ENCODE measurements at places on chromosomes 16 and 17.

- ATAC-seq = peak; percentile 90
Observed at GRCh38 chr16:86609115-86609514, 30.8 kb downstream of the FOXL1 start.

DNA sequence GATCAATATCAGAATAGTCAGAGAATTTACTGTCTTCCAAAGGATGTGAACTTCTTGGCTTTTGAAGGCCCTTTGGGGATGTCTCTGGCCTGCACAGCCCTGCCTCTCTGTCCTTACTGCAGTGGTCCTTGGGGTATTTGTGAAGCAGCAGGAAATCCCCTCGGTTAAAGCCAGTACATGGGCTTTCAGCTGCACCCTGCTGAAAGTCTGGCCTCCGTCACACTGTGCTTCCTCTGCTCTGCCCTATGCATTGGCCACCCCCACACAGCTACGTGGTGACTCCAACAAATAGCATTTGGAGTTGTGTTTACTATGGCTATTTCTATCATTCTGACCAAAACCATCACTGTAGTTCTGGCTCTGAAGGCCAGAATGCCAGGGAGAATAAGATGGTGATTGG, 21.2 kb downstream of the SYCE1L start:
- no peak for ATAC-seq

DNA sequence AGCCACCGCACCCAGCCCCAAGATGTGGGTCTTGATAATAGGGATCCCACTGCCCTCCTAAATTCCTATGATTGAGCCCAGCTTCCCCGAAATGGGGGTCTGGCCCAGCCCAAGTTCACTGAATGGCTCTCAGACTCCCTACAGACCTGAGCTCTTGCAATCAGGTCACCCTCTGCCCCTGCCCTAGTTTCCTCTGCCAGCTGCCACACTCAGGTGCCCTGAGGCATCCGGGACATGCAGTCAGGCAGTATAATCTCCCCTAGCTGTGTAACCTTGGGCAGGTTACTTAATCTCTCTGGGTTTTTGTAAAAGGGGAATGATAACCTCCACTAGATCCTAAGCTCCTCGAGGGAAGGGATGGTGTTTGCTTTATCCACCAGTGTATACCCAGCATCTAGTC, 61.1 kb upstream of the TOB1 start:
- no peak for ATAC-seq

DNA sequence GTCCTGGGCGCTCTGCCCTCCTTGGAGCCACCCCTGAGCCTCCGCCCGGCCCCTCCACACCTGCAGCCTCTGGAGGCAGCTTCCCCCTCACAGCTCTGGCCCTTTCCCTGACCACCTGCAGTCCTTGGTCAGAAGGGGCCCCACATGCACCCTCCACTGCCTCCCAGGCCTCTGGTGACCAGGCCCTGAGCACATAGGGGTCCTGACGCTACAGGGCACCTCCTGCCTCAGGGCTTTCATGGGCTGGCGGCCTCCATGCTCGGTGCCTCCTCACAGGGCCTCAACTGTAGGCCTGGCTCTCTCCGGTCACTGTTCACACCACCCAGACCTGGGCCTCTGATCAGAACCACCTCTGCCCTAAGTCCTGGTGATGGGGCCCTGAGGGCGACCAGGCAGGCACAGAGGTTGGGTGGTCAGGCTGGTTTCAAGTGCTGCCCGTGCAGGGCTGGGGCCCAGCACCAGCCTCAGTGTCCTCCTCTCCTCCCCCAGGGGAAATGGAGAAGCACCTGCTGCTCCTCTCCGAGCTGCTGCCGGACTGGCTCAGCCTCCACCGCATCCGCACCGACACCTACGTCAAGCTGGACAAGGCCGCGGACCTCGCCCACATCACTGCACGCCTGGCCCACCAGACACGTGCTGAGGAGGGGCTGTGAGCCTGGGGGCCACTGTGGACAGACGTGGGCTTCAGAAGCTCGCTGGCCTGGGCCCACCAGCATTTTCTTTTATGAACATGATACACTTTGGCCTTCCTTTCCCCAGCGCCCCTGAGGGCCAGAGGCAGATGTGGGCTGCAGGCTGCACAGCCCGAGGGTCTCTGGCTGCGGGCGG, 3.9 kb downstream of the APRT start:
- ATAC-seq = no peak

GRCh38 chr16:87493608-87494280, 920 bp upstream of the ZCCHC14 start:
- peak; percentile 11 for ATAC-seq

- no peak for ATAC-seq
Observed at GRCh38 chr16:37511-37910, 15.9 kb downstream of the POLR3K start.

Data from SK-N-SH treated with all-trans-retinoic acid at 6 μM for 48 hours (cell line).